ENCODE measurements at places on chromosomes 4 and X.

- DNase-seq, result no peak
Measured at GRCh38 chr4:85557016-85557901, 82.3 kb downstream of the ARHGAP24 start.

GRCh38 chr4:6878451-6879059 is 31.1 kb upstream of the TBC1D14 start:
- no peak for DNase-seq

GRCh38 chrX:150476164-150476699 is 92.2 kb upstream of the MTM1 start:
- no peak for DNase-seq

GRCh38 chrX:16160729-16161128 is 6.6 kb upstream of the MAGEB17 start:
- no peak for DNase-seq

DNA sequence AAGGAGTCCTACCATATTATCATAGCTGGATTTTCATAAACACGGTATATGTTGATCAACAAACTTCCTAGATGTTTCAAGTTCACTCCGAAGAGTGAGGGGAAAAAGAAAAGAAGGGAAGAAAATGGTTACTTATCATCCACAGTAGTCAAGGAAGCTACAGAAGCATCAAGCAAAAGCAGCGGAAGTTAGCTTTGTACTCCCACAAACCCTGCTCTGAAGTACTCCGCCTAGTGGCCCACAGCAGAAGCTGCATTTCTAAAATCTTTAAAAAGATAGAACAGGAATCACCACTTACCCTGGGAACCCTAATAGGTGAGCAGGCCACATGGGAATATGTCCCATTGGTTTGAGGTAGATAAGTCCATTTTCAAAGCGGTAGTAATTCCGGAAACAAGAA is 28.5 kb upstream of the FRG1 start:
- DNase-seq, result no peak

DNA sequence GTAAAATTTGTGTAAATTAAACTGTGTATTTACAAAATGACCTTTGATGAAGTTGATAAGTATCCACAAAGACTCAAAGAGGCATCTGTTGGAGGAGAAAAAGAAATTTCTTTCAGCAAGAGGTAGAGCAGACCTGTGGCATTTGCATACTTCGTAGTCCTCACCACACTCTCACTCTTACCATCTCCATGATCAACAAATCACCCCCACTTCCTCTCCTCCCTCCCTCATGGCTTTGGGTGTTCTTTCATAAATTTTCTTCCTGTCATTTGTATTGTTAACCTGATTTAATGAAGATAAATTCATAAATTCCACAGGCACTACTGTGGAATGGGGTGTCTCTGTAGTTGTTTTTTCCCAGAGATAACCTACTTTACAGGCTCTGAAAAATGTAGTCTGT is 366.5 kb downstream of the ZNF674 start:
- no peak for DNase-seq

DNA sequence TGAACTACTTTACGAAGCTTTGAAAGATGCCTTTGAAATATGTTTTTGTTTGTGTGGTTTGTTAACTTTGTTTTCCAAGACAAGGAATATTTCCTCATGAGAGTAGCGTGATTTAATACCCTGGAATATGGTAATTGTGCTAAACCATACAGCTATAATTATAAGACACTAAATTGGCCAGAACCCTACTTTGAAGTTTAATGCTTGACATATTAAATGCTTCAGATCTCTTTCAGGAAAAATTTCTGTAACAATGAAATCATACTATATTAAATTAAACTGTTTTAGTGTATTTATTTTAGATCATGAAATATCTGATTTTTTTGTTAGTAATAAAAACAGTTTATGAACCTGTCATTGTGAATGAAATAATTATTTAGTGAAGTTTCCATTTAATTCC is 63.5 kb downstream of the DCLK2 start:
- DNase-seq, result no peak

DNA sequence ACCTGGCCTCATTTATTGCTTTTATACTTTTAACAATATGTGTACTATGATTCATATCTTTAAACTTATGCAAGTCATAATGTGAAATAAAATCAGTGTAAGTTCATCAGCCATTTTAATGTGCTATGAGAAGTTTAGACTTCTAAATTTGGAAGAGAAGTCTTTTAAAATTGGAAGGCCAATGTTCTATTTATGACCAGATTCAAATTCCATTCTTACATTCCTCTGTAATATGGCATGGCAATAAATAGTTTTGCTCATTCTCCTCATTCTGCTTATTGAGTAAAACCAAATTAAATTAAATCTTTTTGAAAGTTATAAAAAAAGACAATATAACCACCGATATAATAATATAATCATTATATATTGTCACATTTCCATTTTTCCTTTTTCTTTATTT is 126.2 kb downstream of the SORBS2 start:
- DNase-seq, result no peak

DNA sequence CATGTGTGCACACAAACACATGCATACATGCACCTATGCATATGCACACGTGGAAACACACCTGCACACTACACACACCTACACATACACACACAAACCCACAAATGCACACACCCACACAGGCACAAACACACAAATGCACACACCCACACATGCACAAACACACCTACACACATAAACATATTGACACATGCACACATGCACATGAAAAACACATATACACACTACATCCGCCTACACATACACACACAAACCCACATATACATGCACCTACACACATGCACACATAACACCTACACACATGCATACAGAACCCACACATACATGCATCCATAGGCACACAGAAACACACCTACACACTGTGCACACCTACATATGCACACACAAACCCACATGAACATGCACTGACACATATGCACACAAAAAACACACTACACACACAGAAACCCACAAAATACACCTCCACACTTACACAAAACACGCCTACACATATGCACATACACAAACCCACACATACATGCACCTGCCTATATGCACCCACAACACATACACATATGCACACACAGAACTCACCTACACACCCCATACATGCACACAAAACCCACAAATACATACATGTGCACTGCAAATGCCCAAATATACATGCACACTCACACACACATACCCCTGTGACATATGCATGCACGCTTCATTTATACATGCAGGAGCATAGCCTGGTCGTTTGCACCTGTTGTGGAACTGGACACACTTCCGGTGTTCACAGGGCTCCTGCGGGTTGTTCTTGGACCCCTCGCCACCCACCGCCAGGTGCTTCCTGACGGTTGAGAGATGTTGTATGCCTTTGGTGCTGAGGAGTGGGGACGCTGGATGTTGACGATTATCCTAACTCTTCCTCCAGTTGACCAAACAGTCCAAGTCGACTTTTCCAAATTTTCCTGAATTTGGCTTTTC is 22.1 kb downstream of the CD99 start:
- no peak for DNase-seq

GRCh38 chrX:46791927-46792809 is 33.2 kb upstream of the SLC9A7 start:
- DNase-seq, result no peak

DNA sequence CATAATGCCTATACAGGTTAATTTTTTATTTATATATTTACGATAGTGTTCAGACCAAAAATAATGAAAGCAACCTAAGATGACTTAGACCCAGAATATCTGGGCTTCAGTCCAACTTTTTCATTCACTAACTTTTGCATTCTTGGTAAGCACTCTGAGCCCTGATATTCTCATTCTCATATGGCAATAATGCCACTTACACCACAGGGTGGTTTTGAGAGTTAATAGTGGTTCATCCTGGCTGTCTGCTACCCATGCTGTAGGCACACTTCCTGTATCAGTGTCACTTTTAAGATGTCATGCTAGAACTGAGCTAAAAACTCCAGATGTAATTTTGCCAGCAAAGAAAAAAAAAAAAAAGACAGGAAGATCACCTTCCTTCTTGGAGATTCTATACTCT is 508.7 kb upstream of the FMR1 start:
- DNase-seq, result no peak

DNA sequence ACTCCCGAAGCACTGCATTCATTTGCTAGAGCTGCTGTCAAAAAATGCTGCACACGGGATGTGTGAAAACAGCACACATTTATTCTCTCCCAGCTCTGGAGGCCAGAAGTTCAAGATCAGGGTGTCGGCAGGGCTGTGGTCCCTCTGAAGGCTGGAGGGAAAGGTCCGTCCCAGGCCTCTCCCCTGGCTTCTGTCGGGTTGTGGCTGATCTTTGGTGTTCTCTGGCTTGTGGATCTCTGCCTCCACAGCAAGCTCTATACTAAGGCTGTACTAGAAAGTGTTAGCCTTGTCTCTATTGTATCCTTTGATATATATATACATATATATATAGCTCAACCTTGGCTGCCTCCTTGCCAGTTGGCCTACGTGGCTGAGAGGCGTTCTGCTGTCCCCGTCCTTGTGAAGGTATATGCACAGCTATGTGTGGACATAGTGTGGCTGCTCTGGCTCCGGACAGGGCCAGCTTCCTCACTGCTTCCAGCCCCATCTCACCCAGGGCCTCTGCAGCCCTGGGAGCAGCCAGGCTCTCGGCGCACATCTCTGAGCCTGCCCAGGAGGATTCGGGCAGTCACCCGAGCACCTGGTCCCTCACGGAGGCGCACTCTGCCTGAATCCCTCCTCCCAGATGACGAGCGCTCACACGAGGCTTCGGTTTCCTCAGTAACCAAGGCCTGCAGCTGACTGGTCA is 15.0 kb upstream of the DUSP9 start:
- no peak for DNase-seq

GRCh38 chr4:112589206-112589605 is 47.5 kb downstream of the ZGRF1 start:
- no peak for DNase-seq

GRCh38 chr4:102139132-102139573 is 206.1 kb downstream of the SLC39A8 start:
- DNase-seq, result no peak

GRCh38 chr4:168451744-168452390 is 28.4 kb downstream of the DDX60L start:
- no peak for DNase-seq

GRCh38 chr4:80876810-80877209 is 153.7 kb upstream of the BMP3 start:
- DNase-seq, result no peak

- peak; percentile 0 for DNase-seq
Measured at GRCh38 chrX:75522565-75523431, at the start of gene ZDHHC15. Gene ZDHHC15, minus strand, starts transcription at chrX:75523037. Its CDS starts 13 bp downstream, at chrX:75523024.

- no peak for DNase-seq
Measured at GRCh38 chrX:38112566-38112965, 106.2 kb downstream of the SYTL5 start.

DNA sequence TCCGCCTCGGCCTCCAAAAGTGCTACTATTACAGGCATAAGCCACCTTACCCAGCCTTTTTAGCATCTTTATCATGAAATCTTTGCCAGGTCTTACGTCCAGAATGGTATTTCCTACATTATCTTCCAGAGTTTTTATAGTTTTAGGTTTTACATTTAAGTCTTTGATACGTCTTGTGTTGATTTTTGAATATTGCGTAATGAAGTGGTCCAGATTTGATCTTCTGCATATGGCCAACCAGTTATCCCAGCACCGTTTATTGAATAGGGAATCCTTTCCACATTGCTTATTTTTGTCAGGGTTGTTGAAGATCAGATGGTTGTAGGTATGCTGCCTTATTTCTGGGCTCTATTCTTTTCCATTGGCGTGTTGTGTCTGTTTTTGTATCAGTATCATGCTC is 349.6 kb downstream of the KCTD8 start:
- DNase-seq, result no peak

DNA sequence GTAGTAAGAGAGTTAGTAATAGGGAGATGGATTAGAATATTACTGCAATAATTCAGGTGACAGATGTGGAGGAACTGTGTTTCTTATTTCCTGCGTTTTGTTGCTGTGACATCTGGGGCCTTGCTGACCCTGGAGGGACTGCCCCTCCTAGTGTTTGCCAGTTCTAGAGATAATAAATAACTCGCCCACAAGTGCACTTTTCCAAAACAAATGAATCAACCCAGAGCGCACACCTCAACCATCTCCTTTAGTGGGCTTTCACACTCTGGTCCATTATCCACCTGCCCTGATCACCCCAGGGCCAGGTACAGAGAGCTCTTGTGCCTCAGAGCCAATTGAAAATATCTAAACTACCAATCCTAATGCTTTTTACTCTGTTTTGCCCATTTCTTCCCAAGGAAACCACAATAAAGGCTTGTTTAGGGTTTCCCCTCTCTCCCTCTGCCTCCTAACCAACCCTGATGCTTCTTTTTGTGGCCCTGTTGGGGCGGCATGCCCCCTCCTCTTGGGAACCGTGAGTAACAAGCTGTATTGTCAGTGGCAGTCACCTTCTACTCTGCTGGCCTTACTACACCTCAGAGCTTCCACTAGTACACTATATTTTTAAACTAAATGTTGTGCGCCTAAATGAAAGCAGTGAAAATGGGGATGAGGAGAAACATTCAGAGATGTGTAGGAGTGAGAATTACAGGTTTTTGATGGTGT is 270.5 kb downstream of the TENM3 start:
- DNase-seq, result no peak

GRCh38 chrX:11429538-11430085 is 136.4 kb downstream of the AMELX start:
- no peak for DNase-seq

DNA sequence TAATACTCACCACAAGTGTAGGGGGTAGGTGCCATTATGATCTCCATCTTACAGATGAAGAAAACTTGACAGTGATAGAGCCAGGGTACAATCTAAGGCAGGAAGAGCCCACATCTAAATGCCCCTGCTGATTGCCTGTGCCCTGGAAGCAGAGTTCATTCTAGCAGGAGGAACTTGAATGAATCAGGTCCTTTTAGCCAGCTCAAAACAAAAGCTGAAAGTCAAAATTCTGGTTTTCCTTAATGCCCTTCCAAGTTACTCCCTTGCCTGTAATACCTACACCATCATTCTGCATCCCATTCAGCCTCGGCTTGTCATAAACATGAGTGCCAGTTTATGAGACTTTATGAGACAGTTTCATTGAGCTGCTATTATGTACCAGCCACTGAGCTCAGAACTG is 89.6 kb downstream of the SCD5 start:
- DNase-seq, result no peak

GRCh38 chr4:133799717-133800315 is 401.8 kb downstream of the PABPC4L start:
- no peak for DNase-seq

- DNase-seq, result no peak
Measured at GRCh38 chr4:33477715-33478114, 2757.5 kb downstream of the PCDH7 start.

- no peak for DNase-seq
Measured at GRCh38 chrX:81304563-81304962, 102.7 kb downstream of the SH3BGRL start.

DNA sequence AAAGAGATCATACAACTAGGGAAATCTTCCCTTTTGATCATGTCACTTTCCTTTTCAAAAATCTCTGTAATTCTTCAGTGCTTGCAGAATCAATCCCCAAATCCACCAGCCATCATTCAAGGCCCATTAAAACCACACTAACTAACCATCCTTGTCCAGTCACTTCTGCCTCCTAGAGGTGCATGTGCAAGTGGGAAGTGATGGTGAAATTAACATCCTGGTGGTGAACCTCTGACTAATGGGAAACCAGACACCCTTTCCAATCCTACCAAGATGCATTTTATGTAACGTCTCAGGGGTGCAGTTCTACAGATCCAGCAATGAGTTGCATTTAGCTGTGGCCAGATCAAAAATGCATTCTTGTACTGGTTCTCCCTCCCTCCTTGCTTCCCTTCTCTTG is 341.8 kb downstream of the RAPGEF2 start:
- DNase-seq, result no peak
